NCI-H1436 treated with DMSO at 0.1 percent for 48 hours (cell line): ENCODE measurements at places on chromosomes 3 and 15.

DNA sequence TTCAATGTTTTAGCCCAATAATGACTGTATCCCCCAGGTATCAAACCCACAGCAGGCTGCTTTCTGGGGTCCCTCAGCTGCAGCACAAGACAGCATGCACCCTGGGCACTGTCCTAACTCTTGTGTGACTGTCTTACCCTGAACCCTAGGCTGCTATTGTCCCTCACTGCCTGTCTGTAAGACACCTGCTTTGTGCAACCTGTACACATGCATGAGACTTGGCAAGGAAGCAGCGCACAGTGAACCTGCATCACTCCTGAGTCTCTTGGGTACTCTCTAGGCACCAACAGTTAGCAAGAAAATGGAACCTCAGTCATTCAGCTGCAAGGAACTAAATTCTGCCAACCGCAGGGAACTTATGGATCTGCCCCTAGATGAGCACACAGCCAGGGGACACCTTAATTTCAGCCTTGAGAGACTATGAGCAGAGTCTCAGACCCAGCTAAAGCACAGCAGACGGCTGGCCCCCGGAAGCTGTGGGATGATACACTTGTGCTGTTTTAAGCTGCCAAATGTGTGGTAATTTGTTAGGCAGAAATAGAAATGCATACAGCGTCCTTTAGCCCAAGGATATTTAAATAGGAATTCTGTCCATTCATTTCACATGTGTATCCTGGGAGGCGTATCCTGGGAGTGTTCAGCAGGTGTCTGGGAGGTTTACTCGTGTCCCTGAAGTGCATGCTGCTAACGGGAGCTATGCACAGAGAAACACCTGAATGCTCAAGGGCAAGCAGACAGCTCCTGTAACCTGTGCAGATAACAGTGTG, 223.8 kb downstream of the KLF13 start:
- DNase-seq: no peak

DNA sequence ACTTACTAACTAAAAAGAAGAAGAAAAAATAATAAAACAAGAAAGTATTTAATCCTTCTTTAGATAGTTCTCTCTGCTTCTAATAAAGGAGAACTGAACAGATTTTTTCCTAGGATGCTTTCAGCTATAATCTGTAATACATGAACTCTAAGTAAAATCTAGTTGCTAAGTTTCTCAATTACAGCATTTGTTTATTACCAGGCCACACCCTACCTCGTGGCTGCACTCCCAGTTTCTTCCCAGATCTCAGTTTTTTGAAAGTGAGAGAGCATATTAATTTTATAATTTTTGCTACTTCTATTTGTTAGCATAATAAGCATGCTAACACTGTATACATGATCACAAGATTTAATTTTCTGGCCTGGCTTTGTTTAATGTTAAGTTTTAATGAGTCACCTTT, 258.3 kb downstream of the IL5RA start:
- no peak for DNase-seq

- DNase-seq: no peak
These were observed 89.4 kb upstream of the C3orf80 start for GRCh38 chr3:160135851-160136250.

- no peak for DNase-seq
These were observed 36.1 kb upstream of the MCF2L2 start for GRCh38 chr3:183464480-183464879.

GRCh38 chr15:31271224-31271635, 55.4 kb upstream of the KLF13 start:
- DNase-seq: no peak
